ENCODE measurements at places on chromosomes 11 and 22.

DNA sequence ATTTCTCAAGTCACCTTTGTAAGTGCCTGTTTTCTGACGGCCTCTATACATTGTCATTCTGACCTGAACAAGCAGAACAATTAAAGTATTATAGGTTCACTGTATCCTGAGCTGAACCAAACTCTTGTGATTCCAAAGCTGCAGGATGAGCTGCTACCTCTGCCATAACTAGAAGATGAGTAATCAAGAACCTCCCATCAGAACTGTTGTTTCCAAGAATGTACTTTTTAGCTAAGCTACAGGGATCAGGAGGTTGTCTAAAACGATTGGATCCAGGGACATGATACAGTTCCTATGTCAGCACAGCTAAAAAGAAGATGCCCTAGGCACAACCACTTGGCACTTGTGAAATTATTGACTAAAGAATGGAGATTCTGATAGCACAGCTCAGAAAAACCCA lies 288.4 kb upstream of the CCDC90B start:
- no peak for DNase-seq

DNA sequence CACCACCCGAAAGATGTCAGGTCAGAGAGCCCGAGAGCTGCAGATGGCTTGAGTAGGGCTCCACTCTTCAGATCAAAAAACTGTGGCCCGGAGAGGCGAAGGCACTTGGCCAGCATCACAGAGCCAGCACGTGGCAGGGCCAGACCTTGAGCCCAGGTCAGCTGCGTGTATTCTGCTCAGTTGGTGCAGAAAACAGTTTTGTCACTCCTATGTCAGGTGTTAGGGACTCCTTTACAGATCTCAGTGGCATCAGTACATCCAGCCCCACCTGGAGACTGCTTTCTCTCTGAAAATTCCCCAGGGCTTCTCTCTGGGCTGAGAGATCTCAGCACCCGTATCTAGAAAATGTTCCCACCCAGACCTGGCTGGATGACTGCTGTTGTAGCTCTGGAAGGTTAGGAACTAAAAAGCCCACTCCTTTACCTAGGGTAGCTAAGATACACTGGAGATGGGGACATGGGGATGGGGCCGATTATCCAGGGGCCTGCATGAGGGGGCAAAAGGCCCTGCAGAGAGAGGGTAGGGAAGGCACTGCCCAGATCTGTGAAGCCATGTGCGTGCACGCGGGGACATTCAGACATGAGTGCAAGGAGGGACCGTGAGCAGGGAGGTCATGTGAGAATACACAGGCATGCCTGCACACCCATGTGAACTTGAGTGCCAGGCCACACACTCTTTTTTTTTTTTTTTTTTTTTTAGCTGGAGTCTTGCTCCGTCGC lies 3.4 kb downstream of the APOA1 start:
- no peak for DNase-seq

GRCh38 chr22:46537946-46538813 lies 760 bp upstream of the CELSR1 start:
- DNase-seq, result no peak

GRCh38 chr11:34040571-34040970 lies 11.0 kb upstream of the CAPRIN1 start:
- DNase-seq, result no peak

DNA sequence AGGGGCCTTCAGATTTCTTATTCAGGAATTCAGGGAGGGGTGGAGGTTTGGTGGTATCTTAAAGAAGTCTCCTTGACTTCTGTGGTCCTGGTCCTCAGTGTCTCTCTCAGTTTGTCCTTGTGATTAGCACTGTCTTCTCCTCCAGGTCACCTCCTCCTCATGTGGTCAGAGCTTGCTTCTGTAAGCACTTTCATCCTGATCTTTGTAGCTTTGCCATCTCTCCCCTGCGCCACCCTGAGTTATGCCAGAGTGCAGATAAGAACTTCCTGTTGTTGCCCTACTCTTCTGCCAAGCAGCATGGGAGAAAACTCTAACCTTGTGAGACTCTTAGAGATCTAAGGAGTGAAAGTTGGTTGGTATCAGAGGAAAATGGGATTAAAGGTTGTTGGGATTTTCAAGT lies 30.9 kb downstream of the MICAL2 start:
- no peak for DNase-seq

- no peak for DNase-seq
Measured at GRCh38 chr11:122336706-122337105, 220.7 kb upstream of the BLID start.

GRCh38 chr11:2807801-2808241 lies 77.8 kb downstream of the CDKN1C start:
- DNase-seq, result no peak

DNA sequence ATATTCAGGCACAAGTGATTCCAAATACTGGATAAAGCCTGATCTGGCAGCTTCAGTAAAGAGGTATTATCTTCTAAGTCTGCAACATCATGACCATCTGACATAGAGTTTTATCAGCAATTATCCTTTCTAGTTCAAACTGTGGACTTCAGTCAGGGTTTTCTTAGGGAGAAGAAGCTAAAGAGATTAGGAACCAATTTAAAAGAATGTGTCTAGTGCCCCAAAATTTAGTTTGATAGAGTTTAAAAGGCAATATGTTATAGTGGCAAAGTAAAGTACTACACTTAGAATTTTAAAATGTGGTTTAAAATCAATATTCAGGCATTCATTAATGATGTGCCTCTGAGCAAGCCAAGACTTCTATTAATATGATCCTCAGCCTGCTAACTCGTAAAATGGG lies 5.4 kb downstream of the PAK1 start:
- no peak for DNase-seq

GRCh38 chr11:110026858-110027626 lies 66.2 kb upstream of the ZC3H12C start:
- DNase-seq, result no peak

DNA sequence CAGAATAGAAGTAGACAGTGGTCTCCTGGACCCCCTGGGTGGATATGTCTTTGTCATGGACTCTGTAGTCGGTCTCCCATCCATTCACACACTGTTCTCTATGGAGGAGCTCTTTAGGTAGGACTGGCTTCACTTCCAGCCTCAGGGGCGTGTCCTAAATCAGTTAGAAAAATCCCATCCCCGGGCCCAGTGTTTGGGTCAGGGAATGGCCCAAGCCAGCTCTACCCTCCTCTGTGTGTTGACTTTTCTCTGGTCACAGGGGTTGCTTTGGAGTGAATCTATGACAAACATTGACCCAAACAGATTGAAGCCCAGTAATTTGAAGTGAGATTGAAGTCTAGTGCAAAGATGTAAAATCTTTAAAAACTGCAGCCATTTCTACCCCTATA lies 34.0 kb downstream of the WEE1 start:
- DNase-seq, result no peak

GRCh38 chr11:30938171-30938570 lies 352.0 kb upstream of the MPPED2 start:
- no peak for DNase-seq

- no peak for DNase-seq
Measured at GRCh38 chr11:75596914-75597313, 34.9 kb downstream of the SERPINH1 start.

DNA sequence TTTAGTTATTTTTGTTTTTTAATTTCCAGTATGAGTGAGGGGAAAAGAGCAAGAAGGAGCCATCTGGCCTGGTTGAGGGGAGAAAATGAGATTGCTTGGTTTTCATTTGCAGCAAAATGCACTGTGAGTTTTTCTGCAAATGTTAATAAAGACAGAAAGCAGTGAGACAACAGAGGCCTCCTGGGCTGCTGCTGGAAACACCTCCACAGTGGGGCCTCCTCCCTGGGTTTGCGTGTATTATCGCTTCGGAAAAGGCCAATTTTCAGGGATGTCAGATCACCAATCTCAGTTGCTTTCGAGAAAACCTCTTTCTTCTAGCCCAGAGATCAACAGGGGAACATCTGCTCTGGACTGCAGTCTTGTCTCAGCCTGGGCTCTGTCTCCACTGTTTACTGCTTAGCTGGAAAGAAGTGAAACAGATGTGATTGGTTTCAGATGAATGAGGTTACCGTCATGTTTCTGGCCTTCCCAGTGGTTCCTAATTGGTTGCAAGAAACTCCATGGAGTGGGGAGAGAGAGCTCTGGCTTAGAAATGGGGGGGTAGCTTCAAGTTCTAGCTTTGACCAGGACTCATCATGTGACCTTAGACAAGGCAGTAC lies 17.3 kb downstream of the TSPAN18 start:
- no peak for DNase-seq

- no peak for DNase-seq
Measured at GRCh38 chr11:35303596-35304385, 115.6 kb downstream of the SLC1A2 start.

DNA sequence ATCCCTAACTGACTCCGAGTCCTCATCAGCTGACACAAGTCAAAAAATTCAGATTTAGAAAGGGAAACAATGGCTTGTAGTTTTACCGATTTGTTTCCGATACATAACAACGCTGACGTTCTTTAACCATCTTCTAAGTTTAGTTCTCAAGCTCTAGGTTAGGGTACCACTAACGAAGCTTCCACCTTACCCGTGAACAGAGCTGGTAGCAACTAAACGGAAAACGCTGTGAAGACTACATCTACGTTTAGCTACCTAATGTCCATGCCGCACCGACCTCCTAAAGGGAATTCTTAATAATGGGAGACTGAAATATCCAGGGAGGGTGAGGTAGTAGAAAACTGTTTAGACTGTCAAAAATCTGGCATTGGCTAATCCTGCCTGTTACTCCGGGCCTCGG lies 1.0 kb downstream of the NUP98 start:
- DNase-seq, result no peak

- no peak for DNase-seq
Measured at GRCh38 chr22:26259510-26259909, 90.2 kb downstream of the SEZ6L start.

DNA sequence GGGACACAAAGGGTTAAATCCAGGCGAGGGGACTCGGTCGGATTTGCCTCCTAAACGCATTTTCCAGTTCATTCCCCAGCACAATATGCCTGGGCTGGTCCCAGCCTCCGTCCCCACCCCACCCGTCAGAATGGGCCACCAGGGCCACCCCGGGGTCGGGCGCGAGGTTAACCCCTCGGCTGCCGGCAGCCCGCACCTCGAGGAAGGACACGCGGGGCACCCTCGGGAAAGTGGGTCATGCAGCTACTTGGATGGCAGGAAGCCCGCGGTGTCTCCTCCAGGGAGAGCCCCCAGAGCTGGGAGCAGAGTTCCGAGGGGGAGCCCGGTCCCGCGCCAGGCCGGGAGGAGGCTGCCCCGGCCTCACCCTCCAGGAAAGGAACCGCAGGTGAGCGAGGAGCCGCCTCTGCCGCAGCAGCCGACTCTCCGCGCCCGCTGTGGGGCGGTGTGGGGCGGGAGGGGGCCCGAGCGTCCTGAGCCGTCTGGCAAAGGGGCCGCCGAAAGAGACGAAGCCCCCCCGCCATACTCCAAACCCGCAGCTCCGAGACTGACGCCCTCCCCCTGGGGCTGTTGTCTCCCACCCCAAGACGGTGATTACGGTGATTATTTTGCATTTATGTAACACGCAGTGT lies 1.4 kb downstream of the NECTIN1 start:
- no peak for DNase-seq

DNA sequence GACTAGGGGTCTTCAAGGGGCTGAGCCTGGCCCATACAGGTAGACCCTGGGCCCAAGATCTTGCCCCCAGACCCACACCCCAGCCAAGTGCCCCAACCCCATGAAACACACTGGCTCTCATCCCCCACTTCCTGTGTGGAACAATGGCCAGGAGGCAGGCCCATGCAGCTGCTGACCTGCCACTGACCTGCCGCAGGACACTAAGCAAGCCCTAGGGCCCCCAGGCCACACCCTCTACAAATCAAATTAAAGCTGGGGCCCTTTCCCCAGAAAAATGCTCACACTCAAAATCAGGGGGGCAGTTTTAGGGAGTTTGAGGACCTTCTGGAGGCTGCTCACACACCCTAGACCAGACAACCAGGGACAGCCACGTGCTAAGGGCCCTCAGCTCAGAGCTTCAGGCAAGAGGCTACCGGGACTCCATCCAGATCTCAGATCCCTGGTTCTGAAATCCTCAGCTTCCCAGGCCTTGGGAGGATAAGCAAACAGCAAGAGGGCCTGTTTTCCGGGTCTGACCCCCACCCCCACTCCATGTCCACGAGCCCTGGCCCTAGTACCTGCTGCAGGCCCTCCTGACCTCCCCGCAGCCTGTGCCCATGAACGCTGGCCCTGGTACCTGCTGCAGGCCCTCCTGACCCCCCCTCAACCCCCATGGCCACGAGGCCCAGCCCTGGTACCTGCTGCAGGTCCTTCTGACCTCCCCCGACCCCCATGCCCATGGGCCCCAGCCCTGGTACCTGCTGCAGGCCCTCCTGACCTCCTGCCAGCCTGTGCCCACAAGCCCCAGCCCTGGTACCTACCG lies 10.0 kb downstream of the CARD10 start:
- DNase-seq, result no peak

DNA sequence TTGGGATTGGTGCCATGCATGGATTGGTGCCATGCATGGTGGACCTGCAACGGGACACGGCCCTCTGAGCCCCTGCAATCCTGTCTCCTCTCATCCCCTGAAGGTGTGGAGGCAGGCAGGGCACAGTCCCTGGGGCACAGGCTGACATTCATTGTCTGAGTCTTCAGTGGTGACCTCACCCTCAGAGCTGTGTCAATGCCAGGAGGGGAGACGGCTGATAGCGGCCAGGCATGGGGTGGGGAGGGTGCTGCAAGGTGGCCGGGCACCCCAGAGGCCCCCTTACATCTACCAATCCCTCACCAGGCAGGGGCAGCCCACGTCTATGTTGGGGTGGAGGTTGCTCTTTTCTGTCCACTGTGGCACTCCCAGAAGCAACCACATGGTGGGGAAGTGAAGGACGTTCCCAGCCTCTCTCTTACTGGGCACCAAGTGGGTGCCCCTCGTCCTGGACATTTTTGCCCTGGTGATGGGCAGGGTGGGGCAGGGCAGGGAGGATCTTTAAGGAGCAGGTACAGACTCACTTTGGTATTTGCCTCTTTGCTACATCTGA lies 47.6 kb downstream of the NECTIN1 start:
- no peak for DNase-seq

All from activated naive CD4-positive, alpha-beta T cell (primary cell).